Activated T-cell treated with anti-CD3 and anti-CD28 coated beads, Interleukin-2, amount 50 U/mL, for 48 hours (primary cell): ENCODE measurements at places on chromosomes 3 and 15.

DNA sequence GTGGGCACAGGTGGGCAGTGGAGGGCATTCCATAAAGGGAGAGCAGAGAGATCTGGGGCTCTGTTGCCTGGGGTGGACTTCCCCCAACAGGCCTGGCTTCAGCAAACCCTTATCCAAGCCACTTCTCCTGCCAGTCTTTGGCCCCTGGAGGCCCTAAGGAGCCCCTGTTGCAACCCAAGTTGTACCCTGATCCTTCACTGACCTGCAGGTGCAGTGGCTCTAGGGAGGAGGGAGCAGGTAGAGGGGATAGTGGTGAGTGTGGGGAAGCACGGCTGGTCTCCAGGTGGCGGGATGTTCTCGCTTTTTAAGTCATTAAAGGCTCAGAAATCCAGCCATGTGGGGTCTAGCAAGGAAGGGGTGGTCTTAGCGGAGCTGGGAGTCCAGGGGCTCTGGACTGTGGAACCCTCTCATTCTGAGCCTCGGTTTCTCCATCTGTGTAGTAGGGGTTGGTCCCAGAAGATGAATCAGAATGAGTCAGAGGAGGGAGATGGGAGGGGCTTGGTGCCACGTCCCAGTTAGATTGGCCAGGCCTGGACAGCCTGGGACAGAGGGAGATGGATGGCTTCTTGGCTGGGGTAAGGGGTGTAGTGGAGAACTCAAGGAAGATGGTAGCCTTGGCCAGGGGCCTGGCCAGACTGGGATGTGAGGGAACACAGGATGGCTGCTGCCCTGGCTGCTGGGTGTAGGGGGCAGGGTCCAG is 2.6 kb downstream of the ZBTB47 start:
- peak; percentile 17 for DNase-seq

DNA sequence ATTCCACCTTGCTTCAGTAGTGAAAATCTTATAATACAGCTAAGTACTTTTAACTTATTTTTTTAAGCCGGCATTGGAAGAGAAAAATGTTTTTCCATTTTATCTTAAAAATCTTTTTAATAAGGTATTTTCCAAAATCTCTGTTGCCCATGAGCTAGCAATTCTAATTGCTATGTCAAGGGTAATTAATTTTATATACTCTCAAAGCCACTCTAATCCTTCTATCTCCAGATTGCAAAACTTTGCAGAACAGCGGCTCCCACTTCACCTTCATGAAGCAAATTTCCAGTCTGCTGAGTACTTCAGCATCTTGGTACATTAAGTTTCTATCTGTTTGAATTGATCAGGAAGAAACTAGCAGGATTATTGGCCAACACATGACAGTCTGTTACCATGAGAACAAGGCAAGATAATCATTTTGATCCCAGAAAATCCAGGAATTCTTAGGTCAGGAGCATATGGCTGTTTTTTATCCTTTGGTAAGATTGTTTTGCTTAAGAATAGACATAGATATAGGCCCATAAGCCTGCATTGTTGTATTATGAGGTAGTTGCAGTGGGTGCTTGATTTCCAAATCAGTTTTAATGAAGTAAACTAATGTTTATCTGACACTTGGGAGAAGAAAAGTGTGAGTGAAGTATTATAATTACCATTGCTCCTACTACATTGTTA is 6.0 kb downstream of the TIPARP start:
- no peak for DNase-seq

DNA sequence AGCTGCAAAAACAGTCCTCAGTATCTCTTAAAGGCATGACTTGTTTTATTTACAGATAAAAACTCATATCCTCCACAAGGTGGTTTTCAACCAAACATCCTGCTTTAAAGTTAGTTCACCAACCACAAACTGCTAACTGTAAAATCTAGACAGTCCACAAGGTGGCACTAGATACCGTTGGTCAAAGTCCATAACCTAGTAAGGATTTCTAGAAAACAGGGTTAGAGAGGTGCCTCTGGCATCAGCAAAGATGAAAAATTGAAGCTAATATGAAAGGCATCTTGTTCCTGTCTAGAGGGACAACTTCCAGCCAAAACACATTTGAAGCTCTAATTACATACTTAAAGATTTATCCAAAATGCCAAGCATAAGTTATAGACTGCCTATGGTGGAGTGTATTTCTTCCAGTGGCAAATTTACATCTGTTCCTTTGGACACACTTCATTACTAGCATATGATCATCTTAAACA is 56.0 kb downstream of the ZMAT3 start:
- DNase-seq, result no peak

GRCh38 chr15:60373327-60373726 is 24.5 kb downstream of the ANXA2 start:
- DNase-seq, result no peak

DNA sequence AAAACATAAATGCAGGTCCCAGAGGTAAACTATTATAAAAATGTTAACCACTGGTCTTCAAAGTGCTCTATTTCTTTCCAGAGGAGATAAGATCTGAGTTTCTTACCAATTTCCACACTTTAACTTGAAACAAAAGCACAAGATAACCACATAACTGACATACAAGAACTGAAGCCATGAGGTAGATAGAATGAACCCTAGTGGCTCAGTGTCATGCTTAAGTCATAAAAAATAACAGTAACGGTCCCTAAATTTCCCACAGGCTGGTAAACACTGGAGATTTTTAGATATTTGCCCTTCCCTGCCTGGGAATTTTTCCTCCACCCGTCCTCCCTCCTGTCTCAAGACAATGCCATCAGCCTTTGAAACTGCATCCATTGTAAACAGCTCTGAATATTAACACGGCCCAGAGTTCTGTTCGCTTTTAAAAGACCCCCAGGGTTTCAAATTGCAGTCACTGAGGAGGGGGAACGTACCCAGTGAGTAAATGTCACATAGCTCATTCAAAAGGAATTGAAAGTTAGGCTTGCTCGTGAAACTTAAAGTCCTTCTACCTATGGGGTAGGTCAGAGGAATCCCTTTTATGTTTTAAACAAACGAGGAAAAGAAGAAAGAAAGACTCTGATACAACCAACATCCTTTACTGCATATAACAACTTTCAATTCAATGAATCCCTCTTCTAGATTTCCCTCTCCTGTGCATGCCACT is 5.7 kb downstream of the LRIG1 start:
- no peak for DNase-seq

DNA sequence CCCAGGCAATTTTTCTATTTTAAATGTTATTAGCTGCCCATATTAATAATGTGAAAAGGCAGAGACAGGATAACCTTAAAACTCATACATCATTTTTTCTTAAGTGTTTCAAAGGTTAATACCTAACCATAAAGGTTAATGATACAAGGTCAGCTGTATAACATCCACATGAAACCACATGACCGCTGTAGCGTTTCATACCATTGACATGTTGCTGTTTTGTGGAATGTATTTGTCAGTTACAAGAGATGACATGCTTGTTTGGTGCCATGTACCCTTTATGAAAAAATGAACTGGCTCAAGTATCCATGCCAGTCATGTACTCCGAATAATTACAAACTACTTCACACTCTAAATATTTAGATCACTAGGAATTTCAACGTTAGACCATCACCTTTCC is 207.4 kb downstream of the FMN1 start:
- no peak for DNase-seq

DNA sequence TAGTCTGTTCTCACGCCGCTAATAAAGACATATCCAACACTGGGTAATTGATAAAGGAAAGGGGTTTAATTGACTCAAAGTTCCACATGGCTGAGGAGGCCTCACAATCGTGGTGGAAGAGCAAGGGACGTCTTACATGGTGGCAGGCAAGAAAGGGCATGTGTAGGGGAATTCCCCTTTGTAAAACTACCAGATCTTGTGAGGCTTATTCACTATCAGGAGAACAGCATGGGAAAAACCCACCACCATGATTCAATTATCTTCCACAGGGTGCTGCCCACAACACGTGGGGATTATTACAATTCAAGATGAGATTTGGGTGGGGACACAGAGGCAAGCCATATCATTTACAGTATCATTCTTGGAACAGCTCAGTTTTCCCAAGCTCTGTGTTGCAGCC is 268.0 kb downstream of the SUCLG2 start:
- DNase-seq, result no peak

GRCh38 chr3:155093261-155093660 is 13.1 kb downstream of the MME start:
- DNase-seq, result no peak

DNA sequence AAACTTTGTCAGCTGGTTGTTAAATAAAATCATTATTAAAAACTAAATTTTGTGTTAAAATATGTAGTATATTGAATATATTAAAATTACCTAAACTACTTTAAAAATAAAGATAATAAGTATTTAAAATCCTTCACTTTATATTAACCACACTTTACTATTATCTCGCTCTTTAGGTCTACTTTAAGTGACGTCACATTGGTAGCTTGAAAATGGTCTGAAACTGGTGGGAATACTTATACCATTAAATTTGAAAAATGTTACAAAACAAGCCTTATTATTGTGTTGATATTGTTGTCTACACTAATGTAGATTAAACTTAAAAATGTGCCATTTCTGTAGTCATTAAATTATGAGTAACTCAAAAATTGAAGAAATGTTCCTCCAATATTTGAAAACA is 77.6 kb downstream of the ZIC4 start:
- DNase-seq, result no peak
